ENCODE measurements at places on chromosomes 4 and X.

GRCh38 chr4:101304916-101305315 is 42.4 kb downstream of the PPP3CA start:
- DNase-seq, result peak; percentile 75

DNA sequence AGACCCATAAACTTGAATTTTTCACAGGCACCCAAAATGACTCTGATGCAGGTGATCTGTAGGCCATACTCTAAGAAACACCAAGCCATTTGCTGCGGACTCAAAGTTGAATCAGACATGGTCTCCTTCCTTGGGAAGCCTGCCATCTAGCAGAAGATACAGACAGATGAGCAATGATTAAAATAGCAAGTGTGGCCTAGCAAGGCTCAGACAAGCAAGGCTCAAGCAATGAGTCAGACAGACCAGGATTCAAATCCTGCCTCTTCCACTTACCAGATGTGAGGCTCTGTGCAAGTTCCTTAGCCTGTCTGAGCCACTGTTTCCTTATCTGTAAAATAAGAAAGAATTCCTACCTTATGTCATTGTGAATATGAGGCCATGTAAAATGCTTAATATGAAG is 2.3 kb downstream of the CCDC149 start:
- DNase-seq, result peak; percentile 62

GRCh38 chrX:119648421-119648775 is 42.2 kb upstream of the NKRF start:
- DNase-seq, result no peak

DNA sequence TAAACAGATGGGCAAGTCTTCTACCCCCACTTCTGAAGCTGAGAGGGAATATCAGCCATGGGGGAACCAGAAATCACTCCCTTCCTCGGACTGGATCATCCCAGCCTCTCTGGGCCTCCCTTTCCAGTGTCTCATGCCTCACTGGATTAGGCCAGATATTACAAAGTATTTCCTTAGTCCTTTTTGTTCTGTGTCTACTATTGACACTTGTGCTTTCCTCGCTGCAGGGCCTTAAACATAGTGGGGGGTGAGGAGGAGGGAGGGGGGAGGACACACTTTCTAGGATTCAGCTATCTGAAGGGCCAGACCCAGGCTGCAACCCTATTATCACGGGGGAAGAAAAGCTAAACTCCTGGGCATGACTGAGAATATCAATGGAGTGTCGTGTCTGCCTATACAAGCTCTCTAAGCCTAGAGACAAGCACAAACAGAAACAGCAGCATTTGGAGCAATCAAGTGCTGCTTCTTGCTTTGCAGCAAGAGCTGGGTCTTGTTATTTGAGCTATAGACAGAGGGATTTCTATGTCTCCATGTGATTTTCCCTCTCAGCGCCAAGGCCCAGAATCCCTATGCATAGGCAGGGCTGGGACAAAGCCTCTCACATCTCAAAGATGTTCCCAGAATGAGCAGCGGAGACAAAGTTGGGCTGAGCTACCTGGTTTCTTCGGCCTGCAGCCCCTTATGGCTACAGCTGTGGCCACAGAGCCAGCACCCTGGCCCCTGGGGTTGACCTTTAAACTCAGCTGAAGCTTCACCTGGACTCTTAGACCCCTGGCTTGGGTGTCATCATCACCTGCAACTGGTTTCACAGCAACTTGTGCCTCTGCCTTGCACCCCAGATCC is 20.2 kb downstream of the PJA1 start:
- no peak for DNase-seq

- DNase-seq, result no peak
These were observed 87.3 kb downstream of the ADRA2C start for GRCh38 chr4:3853388-3854035.

GRCh38 chrX:112053169-112053568 is 29.4 kb downstream of the TRPC5 start:
- no peak for DNase-seq

DNA sequence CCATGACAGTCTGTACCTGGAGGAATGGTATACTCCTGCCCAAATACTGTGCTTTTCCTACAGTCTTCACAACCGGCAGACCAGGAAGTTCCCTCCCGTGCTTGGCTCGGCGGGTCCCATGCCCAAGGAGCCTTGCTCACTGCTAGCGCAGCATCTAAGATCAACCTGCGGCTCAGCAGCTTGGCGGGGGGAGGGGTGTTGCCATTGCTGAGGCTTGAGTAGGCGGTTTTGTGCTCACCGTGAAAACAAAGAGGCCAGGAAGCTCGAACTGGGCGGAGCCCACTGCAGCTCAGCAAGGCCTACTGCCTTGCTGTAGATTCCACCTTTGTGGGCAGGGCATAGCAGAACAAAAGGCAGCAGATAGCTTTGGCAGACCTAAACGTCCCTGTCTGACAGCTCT is 152.7 kb downstream of the TEX11 start:
- DNase-seq, result no peak

DNA sequence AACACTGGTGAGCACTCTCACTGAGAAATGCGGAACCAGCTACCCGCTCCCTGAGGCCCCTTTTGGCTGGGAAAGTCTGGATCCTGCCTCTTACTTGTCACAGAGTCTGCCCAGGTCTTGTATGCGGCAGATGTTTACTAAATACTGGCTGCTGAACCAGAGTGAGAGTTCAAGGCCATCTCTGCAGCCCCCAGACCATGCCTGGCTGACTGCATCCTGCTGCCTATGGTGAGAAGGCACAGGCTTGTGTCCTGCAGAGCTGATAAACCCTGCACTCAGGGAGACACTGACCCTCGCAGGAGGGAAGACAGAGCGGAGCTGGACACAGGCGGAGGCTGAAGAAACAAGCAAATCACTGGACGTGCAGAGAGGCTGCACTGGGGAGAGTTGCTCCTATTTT is 46.5 kb downstream of the JAKMIP1 start:
- no peak for DNase-seq

GRCh38 chrX:79176028-79176427 is 31.5 kb downstream of the GPR174 start:
- no peak for DNase-seq

GRCh38 chr4:80221161-80221560 is 23.9 kb downstream of the PRDM8 start:
- DNase-seq, result peak; percentile 55

DNA sequence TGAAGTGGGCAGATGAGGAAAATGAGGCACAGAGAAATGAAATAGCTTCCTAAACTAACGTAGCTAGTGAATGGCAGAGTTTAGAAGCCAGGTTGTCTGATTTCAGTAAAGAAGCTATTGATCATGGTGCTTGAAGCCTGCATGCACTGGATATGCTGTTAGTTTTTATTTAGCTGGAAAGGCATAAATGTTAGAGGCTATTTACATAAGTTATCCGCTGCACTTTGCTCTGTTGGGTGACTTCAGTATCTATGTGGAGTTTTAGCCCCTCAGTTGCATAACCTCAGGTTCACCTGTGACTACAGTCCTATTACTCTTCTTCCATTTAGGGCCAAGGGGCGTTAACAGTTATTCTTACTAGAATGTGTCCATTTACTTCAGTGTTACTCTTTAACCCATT is 522.4 kb upstream of the RPS6KA3 start:
- DNase-seq, result no peak

GRCh38 chr4:127799711-127800110 is 17.6 kb downstream of the HSPA4L start:
- no peak for DNase-seq

DNA sequence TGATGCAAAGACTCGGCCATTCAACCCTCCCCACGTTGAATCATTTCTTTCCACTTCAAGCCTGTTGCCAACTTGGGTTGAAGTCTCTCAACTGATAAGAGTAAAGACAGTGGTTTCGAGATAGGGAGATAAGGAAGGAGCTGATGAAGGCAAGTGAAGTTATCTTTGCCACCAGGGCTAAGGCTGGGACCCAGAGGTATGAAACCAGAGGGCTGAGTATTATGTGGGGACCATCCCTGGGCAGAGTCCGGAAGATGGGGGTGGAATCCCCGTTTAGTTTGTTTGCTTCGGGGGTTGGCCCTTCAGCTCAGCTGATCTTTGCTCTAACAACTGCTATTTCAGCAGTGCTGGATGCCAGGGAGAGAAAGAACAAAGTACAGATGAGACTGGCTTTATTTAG is 2.3 kb upstream of the XPNPEP2 start:
- DNase-seq, result no peak

GRCh38 chr4:7381221-7381889 is 53.4 kb downstream of the PSAPL1 start:
- no peak for DNase-seq

GRCh38 chrX:123155327-123155726 is 28.8 kb upstream of the GRIA3 start:
- no peak for DNase-seq

- DNase-seq, result no peak
These were observed 37.3 kb upstream of the MBTPS2 start for GRCh38 chrX:21802054-21802670.

DNA sequence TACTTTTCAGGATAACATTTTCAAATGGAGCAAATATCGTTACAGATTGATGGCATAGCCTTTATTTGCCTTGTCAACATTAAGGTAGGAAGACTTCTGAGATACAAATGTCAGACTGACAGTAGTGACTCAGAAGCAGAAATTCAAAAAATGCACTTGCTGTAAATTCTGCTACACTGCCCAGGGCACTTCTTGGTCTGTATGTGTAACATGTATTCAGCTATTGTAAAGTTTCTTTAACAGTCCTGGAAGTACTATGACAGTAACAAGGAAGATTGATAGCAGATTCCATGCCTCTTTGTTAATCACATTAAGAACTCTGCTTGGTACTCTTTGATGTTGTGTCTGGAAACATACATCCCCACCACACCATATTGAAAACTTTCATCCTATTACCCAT is 69.6 kb upstream of the PCDH18 start:
- DNase-seq, result peak; percentile 31

DNA sequence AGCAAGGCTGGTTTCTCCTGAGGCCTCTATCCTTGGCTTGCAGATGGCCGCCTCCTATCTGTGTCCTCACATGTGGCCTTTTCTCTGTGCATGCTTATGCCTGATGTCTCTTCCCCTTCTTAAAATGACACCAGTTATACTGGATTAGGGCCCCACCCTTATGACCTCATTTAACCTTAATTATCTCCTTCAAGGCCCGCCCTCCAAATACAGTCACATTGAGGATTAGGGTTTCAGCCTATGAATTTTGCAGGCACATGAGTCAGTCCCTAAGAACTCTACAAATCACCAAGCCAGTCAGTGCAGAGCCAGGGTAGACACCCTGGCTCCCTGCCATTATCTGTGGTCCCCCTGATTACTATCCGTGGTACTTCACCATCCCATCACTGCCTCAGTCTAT is 51.6 kb downstream of the MAML3 start:
- DNase-seq, result no peak

DNA sequence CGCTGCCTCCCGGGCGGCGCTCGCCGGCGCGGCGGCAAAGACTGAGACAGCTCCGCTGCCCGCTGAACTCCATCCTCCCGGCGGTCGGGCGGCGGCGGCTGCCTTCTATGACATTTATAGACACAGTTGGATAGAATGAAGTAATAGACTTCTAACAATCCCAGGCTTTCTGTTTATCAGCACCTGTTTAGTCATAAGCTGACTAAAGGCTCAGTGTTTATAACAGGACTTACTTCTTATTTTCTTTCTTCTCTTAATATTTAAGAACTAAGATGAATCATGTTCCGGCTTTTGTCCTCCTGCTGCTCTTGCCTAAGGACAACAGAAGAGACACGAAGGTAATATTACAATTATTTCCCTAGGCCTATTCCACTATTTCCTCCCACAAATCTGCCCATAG is 3.9 kb downstream of the ARL13A start:
- peak; percentile 51 for DNase-seq

DNA sequence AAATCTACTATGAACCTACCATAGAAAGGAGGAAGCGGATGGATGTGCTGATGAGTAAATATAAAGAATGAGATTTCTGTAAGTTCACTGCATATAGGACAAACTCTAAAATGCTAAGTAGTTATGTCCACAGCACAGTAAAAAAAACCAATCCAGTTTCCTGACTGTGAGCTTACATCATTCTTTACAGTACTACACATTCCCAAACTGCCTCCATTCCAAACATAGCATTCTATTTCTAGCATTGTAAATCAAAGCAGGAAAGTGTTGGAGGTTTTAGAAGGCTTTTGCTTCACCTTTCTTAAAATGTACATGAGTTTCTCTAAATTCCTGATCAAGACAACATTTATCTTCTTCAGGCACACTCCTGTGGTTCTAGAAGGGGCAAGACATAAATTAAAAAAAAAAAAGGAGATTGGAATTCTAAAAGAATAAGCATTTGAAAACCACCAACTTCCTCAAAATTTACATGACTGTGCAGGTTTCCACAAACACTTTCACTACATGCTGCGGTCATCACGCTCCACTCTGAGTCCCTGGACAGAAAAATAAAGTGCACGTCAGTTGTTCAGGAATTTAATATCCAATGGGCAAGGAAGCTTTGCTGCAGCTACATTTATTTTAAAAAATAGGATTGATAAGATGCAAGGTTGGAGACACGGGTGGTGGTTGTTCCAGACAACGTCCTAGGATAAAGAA is 297.6 kb upstream of the STS start:
- DNase-seq, result no peak

DNA sequence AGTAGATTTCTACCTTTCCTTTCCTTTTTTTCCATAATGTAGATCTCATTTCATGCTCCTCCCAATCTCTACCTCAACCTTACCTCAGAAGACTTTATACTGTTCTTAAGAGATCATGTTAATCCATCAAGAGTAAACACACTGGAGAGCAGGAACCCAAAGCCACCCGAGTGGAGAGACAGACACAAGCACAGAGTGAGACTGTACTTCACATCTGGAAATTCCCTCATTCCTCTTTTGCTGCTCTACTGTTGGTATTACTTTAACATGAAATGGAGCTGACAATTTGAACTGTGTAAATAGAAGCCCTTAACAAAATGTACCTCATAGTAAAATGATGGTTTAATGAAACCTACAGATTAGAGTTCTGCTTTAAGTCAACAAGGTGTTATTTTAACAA is 105.7 kb upstream of the RASGEF1B start:
- no peak for DNase-seq

DNA sequence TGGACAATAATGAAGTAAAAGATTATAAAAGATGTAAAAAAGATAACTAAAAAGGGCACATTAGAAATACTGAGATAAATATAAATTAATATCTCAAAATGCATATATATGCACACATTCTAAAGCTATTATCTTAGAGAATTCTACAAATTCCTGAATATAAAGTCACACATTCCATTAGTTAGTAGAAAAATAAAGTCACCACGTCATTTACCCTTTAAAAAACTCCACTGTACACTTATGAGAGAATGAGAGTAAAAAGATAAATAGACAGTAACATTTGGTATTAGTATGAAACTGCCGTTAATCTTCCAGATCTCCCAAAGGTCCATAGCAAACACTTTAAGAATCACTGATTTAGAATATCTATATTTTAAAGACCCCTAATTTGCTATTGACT is 67.2 kb upstream of the IL15 start:
- peak; percentile 60 for DNase-seq

DNA sequence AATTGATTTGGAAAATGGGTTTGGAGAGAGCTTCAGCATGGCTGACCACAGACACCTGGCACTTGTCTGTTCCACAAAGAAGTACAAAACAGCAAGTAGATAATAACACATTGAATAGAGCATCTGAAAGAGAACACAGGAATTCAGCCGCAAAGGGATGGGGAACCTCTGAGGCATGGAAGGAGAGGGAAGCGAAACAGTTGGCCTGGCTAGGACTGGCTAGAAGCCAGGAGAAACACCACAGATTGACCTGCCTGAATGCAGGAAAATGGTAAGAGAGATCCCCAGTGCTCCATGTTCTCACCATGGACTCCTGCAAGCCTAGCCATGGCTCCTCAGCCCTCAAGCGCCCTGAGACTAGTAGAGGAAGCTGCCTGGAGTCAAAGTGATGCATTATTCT is 169.7 kb upstream of the SH3RF1 start:
- DNase-seq, result peak; percentile 55
